ENCODE measurements at places on chromosomes 6 and 20. TPM values are rescaled to one million over a fixed set of nuclear protein-coding genes. Genes with fewer than 3 reads are reported as not detected.

LY6G6C gene
- not detected for total RNA-seq

TINAG gene
- total RNA-seq, result not detected

RUNX2 gene
- 18.3 TPM for total RNA-seq

CAP2 gene
- not detected for total RNA-seq

ZSCAN23 gene
- 1.2 TPM for total RNA-seq

SLC17A9 gene
- total RNA-seq, result 14.0 TPM

IL20RA gene
- total RNA-seq, result not detected

IRAK1BP1 gene
- 3.6 TPM for total RNA-seq

ABHD16A gene
- 44.7 TPM for total RNA-seq

PROKR2 gene
- not detected for total RNA-seq
